ENCODE measurements at places on chromosomes 2 and 18. TPM values are rescaled to one million over a fixed set of nuclear protein-coding genes. Genes with fewer than 3 reads are reported as not detected.

Gene ANKRD30B
- not detected for total RNA-seq

Gene C2orf80
- total RNA-seq = not detected

GRCh38 chr2:232838406-232838874 is 31.6 kb upstream of the SNORC start:
- peak; percentile 83 for DNase-seq
- no peaks in the 10 kb centered on the region for H3K27me3 ChIP-seq
- peaks cover 25% of the 10 kb centered on the region for H3K4me1 ChIP-seq
- H3K4me3 ChIP-seq = peak overlapping the region; percentile 28
- H3K27ac ChIP-seq = peak overlapping the region; percentile 84
- peaks cover 28% of the 10 kb centered on the region for H3K36me3 ChIP-seq

DNA sequence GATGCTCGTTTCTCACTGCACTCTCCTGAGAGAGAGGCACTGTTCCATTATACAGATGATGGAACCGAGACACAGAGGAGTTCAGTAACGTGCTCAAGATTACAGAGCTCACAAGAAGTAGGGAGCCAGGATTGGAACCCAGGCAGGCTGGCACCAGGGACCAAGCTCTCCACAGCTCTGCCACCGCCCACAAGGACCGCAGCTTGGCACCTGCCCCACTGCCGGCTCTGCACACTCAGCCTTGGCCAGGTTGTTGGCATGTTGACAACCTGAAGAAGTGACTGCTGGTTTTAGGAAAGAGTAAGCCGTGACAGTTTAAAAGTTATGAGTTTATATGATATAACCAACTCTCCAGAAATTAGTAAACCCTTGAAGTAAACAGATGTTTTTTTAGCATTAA is 48.0 kb upstream of the ITM2C start:
- H3K4me1 ChIP-seq = no peaks in the 10 kb centered on the region
- H3K27me3 ChIP-seq = no peaks in the 10 kb centered on the region

DNA sequence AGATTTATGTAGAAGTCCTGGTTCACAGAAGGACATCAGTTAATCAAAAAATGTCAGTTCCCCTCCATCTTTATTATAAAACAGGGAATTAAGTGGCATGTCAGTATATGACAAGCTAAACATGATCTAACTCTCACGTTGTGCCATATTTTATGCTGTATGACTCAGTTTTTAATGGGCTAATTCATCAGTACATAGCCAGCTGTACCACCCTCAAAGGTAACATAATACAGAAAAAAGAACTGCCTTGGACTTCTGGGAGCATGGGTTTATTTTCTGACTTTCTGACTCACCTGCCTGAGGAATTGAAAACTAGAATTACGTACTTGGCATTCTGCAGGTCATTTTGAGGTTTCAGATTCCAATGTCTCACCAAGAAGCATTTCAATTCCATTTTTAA is 135.7 kb downstream of the CMPK2 start:
- no peaks in the 10 kb centered on the region for H3K36me3 ChIP-seq
- no peak overlapping the region for H3K27ac ChIP-seq
- peaks cover 20% of the 10 kb centered on the region for H3K27me3 ChIP-seq
- H3K4me3 ChIP-seq = no peak overlapping the region
- DNase-seq = no peak
- H3K4me1 ChIP-seq = no peaks in the 10 kb centered on the region

GRCh38 chr18:14189858-14190257 is 57.6 kb upstream of the ZNF519 start:
- H3K36me3 ChIP-seq = no peaks in the 10 kb centered on the region
- H3K4me1 ChIP-seq = peaks cover 18% of the 10 kb centered on the region
- H3K27me3 ChIP-seq = no peaks in the 10 kb centered on the region
- H3K27ac ChIP-seq = no peak overlapping the region
- no peak overlapping the region for H3K4me3 ChIP-seq

- H3K4me1 ChIP-seq = no peaks in the 10 kb centered on the region
- no peak for DNase-seq
- H3K27me3 ChIP-seq = no peaks in the 10 kb centered on the region
Measured at GRCh38 chr2:145524836-145525235, 1004.9 kb upstream of the ZEB2 start.

Measured in activated naive CD4-positive, alpha-beta T cell treated with anti-CD3 and anti-CD28 coated beads for 36 hours (primary cell).